Right kidney (tissue), 9 donors: ENCODE measurements at places on chromosomes 5 and 9.

GRCh38 chr5:53303105-53303504 lies 177.3 kb upstream of the FST start:
- no peak for DNase-seq

- no peak for DNase-seq
These were observed 39.6 kb upstream of the CEP78 start for GRCh38 chr9:78196258-78196657.

DNA sequence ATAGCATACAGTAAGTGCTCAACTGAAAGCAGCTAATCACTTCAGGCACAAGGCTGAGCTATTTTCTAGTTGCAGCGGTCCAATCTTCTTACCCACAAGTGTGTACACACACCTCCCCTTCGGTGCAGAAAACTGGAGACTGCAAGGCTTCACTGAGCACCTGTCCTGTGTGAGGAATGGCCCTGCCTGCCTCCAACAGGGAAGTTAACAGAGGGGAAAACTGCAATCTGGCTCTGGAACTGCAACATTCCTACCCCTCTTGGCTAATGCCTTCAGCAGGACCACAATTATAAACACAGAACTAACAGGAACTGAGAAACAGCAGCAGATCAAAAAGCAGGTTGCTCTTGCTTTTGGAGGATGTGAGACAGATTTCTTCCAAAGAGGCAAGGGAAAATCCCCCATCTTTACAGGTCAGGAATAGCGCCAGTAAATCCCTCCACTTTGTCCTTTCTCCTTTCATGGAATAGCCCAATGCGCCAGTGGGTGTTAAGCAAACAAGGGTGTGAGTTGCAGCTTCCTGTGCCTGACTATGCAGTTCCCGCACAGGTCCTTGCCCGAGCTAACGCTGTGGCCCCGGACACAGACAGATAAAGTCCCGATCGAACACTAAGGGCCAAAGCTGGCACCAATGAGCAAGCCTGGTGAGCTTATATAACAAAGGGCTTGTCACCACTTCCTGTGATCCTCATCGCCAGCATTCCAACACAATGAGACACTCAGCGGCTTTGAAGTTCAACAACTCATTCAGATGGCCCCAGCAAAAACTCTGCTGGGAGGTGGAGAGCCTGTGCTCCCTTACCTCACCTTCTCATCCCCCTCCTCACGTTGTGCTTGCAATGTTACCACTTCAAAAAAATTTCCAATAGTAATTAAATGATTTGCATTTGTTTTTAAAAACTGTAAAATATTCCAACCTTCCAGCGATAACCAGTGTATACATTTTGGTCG lies 21.5 kb downstream of the SHB start:
- DNase-seq, result peak; percentile 72

DNA sequence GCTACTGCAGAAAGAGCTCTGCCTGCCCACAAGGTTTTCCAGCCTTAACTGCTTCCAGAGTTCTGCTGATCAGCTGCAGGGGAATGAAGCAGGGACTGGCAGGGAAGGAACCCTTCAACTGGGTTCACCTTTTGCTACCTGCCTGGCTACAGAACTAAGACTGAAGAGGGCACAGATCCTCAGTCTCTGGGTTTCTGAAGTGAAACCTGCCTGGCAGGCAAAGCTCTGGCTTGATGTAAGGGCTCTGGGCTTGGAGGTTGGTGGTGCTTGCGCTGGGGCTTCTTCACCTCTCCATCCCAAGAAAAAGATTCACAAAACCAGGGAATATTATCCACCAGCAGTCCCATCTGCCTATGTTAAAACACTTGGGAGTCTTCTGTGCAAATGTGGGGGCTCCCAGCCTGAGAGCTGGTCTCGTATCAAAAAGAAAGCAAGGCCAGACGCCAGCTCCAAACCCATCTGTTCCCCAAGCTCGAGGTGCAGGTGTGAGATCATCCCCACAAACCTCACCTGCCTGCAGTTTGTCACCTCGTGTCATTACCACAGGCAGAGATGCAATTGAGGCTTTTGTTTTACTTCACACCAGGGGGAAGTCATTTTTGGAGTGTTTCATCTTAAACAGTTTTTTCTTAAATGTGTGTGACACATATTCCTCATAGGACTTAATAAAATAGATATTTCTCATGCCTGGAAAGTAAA lies 58.3 kb downstream of the BNC2 start:
- DNase-seq, result no peak

- DNase-seq, result no peak
These were observed 432.9 kb downstream of the TLE4 start for GRCh38 chr9:80004714-80005113.

- DNase-seq, result no peak
These were observed 94.0 kb upstream of the SLC25A48 start for GRCh38 chr5:135740475-135740874.

DNA sequence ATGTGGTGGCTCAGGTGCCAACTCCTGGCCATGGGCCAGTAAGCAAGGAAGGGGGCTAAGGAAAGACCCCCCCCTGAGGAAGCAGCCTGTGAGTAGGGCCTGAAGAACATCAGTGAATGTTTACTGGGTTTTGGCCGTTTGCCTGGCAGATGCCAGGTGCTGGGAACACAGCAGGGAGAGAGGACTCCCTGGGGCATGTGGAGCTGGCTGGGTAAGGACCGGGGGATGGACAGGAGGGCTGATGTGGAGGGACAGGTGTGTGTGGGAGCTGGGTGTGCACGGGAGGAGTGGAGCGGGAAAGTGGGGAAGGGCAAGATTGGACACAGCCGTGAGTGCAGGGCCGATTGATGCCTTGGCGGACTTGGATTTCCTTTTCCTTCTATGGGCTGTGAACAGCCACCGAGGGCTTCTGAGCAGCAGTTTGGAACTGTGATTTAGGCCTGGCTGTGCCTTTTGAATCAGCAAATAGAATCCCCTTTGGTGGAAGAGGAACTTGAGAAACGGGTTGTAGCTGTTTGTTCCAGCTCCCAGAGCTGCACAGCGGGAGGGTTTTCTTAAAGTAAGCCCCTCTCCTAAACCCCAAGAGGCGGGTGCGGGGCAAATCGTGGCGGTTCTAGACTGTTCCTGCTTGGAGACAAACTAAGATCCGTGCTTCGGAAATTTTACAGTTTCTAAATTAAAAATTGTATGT lies 3.1 kb downstream of the HMCN2 start:
- DNase-seq, result no peak
